Stimulated activated CD4-positive, alpha-beta T cell treated with anti-CD3 and anti-CD28 coated beads, Interleukin-1b, Interleukin-23, amount 100 ng/mL, for 1 hour (primary cell): ENCODE measurements at places on chromosomes 5 and 9.

- DNase-seq, result no peak
Observed at GRCh38 chr9:136015656-136016571, 54.7 kb upstream of the UBAC1 start.

- DNase-seq, result no peak
Observed at GRCh38 chr9:137044037-137044436, 1.9 kb downstream of the NPDC1 start.

- no peak for DNase-seq
Observed at GRCh38 chr9:133477992-133478850, 678 bp downstream of the SLC2A6 start.

GRCh38 chr5:20649966-20650365, 662.0 kb upstream of the CDH18 start:
- no peak for DNase-seq

GRCh38 chr5:36367524-36367923, 65.8 kb upstream of the RANBP3L start:
- DNase-seq, result no peak

- DNase-seq, result no peak
Observed at GRCh38 chr5:93748875-93749397, 7.5 kb upstream of the POU5F2 start.

DNA sequence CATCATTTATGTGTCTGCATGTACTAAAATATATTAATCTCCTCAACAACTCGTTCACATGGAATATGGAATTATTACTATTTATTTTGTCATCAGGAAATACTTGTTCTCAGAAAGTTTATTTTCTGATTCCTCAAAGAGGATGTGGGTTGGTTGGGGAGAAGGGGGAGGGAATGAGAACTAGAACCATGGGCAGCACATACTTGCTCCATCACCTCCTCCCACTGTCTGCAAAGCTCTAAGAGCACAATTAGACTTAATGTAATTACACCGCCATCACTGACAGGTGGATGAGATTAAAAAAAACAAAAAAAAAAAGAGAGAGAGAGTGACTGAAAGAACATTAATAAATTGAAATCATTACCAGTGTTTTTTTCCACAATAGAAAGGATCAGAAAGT, 98.2 kb downstream of the OXCT1 start:
- DNase-seq, result no peak

DNA sequence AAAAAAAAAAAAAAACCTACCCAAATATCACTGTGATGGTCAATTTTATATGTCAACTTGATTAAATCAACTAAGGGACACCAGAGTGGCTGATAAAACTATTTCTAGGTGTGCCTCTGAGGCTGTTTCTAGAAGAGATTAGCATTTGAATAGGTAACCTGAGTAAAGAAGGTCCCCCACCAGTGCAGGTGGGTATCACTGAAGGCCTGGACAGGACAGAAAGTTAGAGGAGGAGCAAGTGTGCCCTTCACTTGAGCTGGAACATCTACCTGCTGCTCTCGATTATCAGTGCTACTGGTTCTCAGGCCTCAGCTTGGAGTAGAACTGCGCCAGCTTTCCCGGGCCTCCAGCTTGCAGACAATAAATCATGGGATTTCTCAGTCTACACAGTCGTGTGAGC, 88.7 kb downstream of the TLE1 start:
- no peak for DNase-seq

- no peak for DNase-seq
Observed at GRCh38 chr5:32711681-32712480, 760 bp downstream of the NPR3 start.

GRCh38 chr9:137113385-137114159, 961 bp downstream of the DPP7 start:
- no peak for DNase-seq

DNA sequence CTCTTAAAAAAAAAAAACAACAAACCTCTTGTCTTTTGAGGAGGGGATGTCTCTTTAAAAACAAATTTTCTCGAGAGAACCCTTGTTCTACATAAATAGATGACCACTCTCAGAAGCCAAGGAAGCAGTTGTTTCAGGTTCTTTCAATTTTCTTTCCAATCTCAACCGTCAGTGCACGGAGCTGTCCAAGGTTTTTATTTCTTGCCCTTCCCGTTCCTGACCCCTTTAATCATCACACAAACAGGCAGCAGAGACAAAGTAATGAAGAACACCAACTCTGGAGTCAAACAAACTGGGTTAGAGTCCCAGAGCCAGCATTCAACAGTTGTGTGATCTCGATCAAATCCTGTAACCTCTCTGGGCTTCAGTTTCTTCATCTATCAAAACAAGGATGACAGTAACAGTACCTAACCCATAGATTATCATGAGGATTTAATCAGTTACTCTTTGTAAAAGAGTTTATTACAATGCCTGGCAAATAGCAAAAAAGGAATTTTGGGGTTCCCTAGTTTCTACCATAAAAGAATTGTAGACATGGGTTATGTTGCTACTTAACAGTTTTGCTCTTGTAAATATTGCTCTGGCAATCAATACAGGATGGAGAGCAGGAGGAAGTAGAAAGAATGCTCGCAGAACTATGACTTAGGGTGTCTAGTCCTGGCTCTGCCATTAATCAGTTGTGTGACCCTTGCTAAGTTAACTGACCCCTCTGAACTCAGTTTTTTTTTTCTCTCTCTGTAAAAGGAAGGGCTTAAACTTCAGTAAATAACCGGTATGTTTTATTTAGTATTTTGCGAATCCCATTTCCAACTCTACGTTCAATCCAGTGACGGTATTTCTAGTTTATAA, 1.0 kb upstream of the NIM1K start:
- no peak for DNase-seq

- no peak for DNase-seq
Observed at GRCh38 chr5:74665273-74665672, 19.8 kb upstream of the HEXB start.

DNA sequence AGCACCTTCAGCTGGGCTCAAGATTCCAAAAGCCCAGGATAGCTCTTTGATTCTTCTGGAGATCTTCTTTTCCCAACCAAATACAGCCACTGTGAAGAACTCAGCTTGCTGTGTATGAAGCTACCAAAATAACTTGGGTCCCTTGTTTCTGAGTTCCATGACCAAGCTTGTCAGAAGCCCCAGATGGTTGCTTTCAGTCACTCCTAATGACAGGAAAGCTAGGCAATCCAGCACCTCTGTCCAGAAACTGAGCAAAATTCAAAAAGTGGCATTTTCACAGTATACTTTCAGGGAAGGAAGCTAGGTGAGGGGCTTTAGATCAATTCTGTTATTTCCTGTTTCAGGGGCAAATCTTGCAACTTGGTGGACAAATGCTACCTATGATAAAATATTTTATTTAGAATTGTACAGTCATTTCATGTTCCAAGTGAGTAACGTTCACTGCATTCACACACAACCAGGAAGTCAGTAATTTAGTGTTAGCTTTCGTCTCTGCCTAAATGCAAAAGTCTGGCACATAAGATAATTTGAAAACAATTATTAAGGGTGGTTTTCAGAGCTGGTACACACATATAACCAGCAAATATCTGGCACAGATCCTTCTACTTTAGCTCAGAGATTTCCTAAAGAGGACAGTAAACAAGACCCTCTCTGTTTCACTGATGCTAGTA, 330.1 kb downstream of the GLIS3 start:
- DNase-seq, result no peak

DNA sequence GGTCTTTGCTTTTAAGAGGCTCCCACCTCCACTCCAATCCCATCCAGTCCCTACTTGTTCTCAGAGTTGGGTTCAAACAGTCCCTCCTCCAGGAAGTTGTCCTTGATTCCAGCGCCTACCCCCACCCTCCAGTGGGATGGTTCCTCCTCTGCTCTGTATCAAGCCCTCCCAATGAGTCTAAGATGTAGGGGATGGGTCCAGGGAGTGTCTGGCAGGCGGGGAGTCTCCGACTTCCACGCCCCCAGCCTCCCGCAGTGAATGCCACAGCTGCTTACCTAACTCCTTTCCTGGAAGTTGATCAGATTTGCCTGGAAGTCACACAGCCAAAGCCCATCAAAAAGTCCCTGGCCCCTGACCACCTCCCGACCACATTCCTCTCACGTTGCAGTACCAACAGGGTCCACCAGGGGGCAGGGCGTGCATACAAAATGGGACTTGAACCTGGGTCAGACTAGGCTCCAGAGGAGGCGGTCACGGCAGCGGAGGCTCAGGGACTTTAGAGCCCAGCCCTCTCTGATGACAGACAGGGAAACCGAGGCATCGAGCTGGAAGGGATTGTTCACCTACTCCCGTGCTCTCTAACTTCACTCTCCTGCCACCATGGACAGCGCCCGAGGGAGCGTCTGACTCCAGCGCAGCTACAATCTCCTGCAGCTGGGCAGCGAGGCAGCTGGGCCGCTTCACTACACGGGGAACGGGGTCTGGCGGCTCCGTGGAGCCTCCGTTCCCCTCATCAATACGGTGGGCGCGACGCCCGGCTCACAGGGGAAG, 25.0 kb upstream of the TDRD7 start:
- DNase-seq, result peak; percentile 22

DNA sequence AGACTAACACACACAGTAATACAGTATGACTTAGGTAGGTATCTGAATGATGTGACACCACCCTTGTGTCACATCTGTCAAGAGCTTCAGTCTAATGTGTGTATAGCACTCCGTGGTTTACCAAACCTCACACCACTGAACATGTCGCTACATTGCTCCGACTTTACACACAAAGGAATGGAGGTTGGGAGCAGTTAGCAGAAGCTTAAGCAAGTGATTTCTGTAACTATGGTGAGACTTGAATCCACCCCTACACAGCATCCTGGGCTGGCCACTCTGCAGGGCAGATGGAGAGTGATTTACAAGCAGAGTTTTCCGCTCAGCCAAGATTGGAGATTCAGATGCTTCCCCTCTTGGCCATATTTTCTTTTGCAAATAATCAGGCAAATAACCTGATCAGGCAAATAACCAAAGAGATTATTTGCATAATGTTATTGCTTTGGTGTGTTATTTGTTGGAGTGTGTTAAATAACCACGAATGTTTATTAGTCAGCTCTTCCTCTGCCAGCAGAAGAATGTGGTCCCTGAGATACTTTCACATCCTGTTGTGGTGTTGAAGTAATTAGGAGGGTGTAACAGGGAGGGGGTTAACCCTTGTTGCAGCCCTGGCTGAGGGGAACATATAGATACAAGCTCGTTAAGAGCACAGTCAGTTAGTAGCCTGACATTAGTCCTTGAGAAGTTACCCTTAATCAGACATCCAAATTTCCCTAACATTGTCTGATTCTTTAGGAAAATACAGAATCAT, 92.8 kb downstream of the SNX18 start:
- DNase-seq, result no peak
